ENCODE measurements at places on chromosomes 13 and 19.

DNA sequence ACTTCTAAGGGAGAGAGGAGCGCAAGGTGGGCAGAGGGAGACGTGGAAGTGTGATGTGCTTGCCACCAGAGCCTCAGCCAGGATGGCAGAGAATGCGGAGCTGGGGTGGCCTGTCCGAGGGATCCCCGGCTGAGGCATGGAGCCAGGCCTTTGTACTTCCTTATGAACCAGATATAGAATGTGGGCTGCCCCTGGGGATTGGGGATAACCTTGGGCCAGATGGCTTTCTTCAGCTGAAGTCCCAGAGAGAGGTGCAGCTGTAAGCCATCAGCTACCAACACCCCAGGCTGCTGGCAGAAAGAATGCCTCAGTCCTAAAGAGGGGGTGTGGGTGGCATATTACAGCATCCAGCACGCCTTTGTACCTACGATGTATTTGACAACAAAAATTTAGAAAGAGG is 25.5 kb upstream of the FBXO17 start:
- no peak for DNase-seq

- no peak for DNase-seq
These were observed 256.1 kb upstream of the MAB21L1 start for GRCh38 chr13:35732565-35732964.

- no peak for DNase-seq
These were observed 5.8 kb downstream of the SLC39A3 start for GRCh38 chr19:2733930-2734588.

GRCh38 chr13:72384879-72385278 is 342.6 kb downstream of the MZT1 start:
- DNase-seq: peak; percentile 8

DNA sequence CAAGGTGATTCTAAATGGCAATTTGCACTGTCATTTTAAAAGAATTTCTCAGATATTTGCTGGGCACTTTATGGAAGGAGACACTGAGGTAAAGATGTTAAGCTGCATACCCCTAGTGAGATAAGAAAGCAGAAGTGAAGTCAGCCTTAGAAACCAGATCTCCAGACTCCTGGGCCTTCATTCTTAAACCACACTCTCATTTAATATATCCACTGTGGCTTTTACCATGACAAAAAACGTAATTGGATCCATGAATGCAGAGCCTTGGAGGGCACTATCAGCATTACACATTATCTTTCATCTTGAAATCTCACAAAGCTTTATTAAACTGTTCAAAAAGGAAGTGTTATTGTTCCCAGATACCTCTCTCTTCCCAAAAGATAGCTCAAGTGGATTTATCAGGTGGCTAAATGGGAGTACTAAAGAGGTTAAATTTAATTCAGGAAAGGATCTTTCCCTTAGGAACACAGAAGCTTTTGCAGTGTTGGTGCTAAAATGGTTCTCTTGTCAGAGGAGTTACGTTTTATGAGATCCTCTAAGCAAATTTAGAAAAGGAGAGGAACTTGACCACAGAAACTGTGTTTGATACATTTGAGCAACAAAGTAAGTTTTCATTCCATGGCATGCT is 1060.4 kb downstream of the EFNB2 start:
- peak; percentile 5 for DNase-seq

- no peak for DNase-seq
These were observed 8.0 kb upstream of the POU2F2 start for GRCh38 chr19:42140125-42140754.

GRCh38 chr13:29676535-29676934 is 81.0 kb upstream of the SLC7A1 start:
- DNase-seq: peak; percentile 67

- no peak for DNase-seq
These were observed 17.7 kb downstream of the ZNF613 start for GRCh38 chr19:51944798-51945552.

- no peak for DNase-seq
These were observed 13.6 kb downstream of the COMP start for GRCh38 chr19:18777301-18778075.

DNA sequence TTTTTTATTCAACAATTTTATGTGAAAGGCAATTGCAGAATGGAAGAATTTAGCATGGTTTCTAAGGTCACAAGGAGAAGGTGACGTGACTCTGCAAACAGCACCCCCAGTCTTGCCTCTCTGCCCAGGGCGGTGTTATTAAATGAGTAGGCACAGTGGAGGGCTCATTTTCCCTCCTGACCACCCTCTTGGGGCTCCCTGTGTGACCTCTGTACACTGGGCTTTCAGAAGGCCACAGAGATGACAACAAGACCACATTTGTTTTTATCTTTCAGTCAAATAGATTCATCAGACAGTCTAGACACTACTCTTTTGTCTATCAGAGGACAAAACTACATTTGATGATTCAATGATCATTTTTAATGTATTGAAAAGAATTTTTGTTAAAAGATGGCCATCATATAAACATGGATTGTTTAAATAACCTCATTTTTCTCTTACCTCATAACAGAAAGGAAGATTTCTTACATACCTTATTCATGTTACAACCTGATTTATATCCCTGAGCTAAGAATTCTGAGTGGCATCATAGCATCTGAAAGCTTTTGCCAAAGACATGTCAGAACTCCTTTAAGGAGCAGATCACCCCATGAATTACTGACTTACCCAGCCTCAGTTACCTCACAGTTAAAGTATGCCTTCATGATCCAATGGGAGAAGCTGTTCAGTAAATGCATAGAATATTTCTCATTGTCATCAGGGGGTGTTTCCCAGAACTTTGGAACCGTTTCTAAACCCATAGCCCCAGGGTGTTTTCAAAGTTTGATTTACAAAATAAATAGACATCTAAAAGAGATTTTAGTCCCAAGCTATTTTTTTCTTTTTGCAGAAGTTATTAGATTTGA is 184.0 kb upstream of the RFC3 start:
- DNase-seq: no peak

DNA sequence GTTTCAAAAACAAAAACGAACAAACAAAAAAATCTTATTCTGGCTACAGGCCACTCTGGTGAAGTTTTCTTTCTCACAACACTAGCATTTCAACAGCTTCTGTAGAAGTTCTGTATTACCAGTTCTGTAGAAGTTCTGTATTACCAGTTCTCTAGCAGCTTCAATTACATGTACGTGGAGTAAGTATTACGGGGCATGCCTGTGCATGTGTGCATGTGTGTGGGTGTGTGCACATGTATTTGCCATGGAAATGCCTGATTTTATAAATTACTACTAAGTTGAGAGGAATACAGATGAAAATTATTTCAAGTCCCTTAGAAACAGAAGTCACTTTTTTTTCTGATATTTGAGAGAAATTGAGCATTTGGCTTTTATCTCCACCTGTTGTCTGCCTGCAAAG is 414.2 kb downstream of the FOXO1 start:
- DNase-seq: no peak

GRCh38 chr13:40444241-40444640 is 222.2 kb downstream of the FOXO1 start:
- DNase-seq: no peak

GRCh38 chr19:37980419-37981170 is 73.6 kb downstream of the SIPA1L3 start:
- DNase-seq: peak; percentile 70

DNA sequence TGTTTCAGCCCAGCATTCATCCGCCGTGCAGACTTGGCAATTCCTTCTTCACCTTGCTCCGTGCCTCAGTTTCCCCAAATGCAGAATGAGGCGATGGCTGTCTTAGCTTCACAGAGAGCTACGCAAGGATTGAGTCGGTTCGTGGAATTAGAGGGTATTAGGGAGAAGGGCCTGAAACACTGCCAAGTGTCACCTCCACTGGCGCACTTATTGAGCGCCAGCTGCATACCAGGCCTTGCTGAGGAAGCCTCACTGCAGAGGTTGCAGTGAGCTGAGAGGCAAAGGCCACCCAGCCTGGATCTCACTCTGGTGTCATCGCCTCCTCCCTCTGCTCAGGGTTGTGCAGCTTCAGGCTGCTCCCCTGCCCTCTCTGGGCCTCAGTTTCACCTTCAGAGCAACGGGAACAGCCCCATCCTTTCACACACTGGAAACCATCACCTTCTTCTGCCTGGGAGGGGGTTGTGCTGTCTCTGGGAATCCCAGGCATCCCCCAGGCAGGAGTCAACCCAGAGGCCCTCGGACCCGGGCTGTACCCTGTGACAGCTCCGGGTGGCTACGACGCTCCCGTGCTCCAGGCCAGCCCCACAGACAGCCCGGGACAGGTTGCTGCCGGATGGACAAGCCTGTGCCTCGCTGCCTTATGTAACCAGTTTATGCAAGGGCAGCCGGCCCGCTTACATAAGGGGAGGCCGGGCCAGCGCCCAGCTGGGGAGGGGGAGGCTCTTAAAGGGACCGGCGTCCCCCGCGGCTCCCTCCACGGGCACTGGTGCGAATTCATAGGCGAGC is 31.9 kb downstream of the NFIC start:
- DNase-seq: no peak

DNA sequence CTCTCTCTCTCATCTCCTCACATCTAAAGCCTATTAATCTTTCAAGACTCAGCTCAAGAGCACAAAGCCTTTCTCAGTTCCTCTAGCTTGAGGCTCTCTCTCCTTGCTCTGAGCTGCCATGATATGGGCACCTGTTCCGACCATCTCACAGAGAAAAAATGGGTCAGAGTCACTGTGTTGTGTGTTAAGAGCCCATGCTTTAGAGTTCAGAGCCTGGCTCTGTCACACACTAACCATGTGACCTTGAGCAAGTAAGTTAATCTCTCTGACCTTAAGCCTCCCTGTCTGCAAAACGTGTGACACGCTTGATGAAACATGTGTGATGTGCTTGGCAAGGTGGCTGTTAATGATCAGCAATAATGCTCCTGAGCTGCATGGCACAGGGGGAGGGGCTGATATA is 245.2 kb downstream of the DLEU7 start:
- DNase-seq: peak; percentile 66

All from RCC 7860 (cell line).